ENCODE measurements at places on chromosomes 12 and 14. TPM values are rescaled to one million over a fixed set of nuclear protein-coding genes. Genes with fewer than 3 reads are reported as not detected.

GRCh38 chr14:71885301-71885700 lies 46.9 kb upstream of the RGS6 start:
- DNase-seq = no peak

DNA sequence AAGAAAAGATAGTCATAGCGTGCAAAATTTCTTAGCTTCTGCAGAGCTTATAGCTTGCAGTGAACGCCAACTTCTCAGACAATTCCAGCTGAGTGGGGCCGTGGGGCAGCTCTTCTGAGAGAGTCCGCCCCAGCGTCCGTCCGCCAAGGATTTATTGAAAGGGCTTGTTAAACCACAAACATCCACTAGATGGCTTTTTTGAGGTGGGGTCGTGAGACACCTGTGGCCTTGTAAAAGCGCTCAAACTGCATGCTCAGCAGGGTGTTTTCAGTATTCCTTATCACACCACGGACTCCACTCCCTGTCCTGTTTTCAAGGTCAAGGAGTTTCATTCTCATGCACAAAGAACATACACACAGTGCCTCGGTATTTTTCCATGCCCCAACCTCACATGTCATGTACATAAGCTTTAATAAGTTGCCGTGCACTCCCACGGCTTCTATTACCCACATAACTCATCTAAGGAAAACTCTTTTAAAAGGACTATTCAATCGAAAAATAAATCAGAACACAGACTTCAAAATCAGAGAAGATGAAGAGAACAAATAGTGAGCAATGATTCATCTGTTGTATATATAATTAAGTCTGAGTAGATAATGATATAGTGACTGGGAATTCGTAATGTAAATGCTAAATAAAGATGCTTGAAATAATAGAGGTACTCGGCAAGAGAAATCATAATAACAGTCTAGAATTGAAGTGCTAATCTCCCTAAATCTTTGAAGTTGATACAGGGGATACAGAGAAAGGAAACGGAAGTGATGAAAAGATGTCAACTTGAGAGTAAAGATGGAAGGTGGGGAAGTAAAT lies 46.7 kb downstream of the WBP11 start:
- DNase-seq = no peak

DNA sequence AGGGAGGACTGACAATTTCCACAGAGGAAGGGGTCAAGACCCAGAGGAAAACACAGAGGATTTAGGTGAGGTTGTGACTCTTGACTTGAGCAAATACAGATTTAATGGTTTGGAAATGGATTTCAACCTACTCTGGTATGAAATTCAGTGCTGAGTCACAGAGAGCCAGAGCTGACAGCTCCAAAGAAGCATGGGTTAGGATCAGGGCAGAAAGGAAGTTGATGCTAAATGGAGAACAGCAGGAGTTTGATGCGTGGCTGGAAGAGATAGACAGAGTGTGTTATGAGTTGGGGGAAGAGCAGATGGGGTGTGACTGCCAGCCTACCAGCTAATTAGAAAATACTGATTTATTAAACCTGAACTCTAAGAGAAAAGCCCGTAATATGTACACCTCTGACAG lies 272.6 kb downstream of the FOXG1 start:
- DNase-seq = no peak

DNA sequence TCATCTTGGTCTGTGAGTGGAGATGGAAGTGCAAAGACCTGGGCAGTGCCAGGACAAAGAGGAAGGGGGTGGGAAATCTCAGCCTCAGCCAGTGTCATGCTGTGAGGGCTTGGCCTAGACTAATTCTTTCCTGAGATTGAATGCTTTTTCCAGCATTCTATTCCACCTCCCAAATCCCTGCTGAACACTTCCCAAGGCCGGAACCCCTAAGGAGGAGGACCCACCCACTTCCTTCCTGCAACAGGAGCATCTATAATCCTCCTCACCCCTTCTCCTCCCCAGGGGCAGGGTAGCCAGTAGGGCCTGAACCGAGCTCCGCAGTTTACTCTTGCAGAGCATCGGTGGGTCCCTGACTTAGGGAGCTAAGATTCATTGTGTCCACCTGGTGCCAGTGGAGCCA lies 3.2 kb downstream of the PLEKHD1 start:
- no peak for DNase-seq

DNA sequence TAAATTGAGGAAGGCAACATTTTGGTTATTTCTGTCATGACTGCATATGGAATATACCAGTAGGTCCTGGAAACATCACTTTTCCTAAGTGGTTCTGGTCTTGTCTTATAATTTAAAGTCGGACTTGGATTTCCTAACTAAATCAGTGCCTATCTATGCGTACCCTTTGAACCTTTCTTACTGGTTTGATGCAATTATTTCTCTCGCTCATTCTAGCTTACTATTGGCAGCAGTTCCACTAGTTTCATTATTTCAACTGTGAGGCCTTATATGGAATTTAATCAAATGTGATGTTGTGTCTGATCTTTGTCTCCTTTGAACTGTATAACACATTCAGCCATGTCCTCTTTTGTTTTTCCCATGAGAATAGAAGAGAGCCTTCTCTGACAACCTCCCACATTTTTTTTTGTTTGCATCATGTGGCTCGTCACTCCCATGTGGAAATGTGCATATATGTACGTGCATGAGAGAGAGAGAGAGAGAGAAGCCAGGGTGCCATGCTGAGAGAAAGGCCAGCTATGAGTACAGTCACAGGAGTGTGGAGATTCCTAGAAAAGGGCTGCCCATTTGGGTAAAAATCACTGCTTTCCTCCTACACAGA lies 48.0 kb downstream of the AKAP6 start:
- no peak for DNase-seq

The RTL1 gene
- total RNA-seq = not detected
